ENCODE measurements at places on chromosomes 16 and 17.

DNA sequence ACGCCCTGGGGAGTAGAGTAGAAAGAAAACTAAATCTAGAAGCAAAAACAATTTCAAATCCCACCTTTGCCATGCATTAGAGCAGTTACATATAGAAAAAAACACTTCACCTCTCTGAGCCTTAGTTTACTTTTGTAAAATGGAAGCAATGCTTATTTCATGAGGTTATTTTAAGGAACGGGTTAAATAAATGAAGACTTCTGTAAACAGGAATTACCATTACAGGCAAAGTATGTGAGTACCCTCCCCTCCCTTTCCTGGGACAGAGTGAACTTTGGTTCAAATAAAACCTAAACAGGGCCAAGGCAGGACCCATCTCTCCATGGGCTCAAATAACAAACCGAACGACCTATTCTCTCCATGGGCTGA lies 4.5 kb upstream of the KRT15 start:
- no peak for DNase-seq

- no peak for DNase-seq
Measured at GRCh38 chr16:49703483-49703882, 152.4 kb downstream of the ZNF423 start.

DNA sequence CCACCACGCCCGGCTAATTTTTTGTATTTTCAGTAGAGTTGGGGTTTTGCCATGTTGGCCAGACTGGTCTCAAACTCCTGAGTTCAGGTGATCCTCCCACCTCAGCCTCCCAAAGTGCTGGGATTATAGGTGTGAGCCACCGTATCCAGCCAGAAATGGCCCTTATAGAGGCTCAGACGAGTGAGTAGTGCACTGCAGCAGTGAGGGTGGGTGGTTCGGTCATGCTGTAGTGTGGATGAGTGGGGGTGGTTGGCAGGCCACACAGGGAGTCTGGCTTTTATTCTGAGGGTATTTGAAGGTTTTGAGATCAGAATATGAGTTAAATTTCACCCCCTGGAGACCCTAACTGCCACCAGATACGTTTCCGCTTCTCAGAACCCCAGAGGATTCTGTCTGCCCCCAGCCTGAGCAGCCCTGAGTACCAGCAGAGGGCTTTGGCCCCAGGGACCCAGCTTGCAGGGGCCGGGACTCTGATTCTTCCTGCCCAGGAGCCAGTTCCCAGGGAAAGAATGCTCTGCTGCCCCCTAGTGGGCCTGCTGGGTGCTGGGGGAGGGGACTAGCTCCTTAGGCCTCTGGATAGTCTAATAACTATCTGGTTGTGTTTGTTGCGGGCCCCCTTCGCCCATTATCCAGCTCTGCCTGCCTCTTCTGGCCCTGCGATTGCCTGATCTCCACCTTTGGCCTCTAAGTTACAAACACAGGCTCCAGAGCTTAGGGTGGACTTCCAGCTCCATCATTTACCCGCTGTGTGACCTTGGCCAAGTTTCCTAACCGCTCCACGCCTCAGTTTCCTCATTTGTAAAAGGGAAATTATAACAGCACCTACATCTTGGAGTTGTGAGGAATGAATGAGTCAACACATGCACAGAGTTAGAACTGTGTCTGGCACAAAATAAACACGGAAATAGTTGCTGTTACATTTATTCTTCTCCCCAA lies 2.0 kb downstream of the ZNF771 start:
- DNase-seq, result peak; percentile 61

DNA sequence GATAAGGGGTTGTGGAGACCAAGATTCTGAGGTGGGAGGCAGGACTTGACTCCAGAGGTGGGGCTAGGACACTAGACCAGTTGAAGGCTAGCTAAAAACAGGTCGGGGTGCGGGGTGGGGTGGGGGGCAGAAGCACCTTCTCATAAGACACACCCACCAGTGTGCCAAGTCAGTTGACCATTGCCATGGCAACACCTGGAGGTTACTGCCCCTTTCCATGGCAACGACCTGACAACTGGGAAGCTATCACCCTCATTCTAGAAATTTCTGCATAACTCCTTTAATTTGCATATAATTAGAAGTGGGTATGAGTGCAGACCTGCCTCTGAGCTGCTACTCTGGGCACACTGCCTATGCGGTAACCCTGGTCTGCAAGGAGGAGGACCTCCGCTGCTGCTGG lies 53.9 kb upstream of the ALOX12 start:
- no peak for DNase-seq

DNA sequence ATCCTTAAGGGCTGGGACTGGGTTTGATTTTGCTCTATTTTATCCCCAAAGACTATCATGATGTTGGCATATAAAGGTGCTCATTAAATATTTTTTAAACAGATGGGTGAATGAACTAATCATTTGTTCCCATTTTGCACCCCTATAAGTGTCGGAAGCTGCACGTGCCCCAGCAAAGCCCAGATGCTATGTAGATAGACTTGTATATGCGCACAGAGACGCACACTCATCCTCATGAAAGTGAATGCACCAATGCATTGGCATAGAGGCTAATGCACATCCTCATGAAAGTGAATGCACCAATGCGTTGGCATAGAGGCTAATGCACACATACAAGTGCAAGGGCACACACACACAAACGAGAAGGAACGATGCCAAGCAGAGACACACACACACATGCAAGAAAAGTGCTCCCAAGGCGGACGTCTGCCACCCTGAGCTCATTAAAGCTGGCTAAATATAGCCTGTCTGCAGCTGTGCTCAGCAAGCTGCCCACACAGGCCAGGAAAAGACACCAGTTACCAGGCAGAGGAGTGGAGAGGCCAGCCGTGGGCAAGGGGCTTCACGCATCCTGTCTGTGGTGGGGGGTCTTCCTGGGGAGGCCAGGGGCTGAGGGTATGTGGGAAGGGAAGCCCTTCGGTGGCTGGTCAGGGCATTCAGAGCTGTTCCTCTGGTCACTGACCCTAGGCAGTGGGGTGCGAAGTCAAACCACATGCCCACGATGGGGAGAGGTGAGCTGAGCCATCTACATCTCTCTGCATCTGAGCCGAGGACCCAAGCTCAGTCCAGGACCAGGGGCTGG lies 52.6 kb downstream of the PIMREG start:
- DNase-seq, result no peak

DNA sequence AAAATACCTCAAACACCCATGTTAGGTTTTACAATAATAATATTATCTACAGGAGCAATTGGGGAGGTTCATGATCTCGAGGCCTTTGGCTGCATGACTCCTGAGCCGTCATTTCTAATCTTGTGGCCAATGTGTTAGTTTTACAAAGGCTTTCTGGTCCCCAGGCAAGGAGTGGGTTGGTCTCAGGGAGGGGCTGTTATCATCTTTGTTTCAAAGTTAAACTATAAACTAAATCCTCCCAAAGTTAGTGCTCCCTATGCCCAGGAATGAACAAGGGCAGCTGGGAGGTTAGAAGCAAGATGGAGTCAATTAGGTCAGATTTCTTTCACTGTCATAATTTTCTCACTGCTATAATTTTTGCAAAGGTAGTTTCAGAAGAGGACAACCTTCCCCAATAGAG lies 9.1 kb upstream of the CCL5 start:
- DNase-seq, result no peak

- DNase-seq, result peak; percentile 4
Measured at GRCh38 chr16:84065536-84066132, 23.0 kb upstream of the SLC38A8 start.

DNA sequence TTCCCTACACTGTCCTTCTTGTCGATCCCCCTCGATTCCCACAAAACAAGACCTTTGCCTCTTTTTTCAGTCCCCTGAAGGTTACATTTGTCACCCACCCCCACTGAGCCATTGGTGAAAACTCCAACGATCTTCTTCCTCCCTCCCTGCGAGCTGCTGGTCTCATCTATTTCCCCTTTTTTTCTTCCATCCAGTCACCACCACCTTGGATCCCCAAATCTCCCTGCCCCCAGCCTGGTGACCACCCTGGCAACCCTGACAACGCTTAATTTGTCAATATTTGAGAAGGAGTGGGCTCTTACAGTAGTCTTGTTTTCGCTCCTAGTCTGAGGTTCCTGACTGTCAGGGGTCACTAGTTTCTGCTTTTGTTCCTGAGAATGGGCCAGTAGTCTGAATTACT lies 62.9 kb downstream of the SMPD3 start:
- no peak for DNase-seq

DNA sequence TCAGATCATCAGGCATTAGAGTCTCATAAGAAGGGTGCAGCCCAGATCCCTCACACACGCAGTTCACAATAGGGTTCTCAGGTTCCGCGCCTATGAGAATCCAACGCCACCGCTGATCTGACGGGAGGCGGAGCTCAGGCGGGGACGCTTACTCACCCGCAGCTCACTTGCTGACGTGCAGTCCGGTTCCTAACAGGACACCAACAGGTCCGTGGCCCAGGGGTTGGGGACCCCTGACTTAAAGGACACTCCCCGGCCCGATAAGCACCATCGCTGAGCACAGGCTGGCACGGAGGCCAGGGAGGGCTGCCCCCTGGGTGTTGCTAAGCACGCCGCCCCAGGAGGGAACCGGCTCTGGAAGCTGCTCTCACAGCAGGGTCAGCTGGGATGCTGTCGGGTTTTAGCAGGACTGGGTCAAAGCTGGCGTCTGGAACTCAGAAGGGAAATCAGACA lies 30.1 kb upstream of the BAHCC1 start:
- no peak for DNase-seq

Data from fibroblast of skin of left biceps (primary cell).